Uterus (tissue), 4 donors: ENCODE measurements at places on chromosomes 12 and 14.
A peak's percentile ranks its signal among the peaks of the same experiment; 100 is the strongest.

- DNase-seq, result no peak
Measured at GRCh38 chr14:103692159-103692558, 23.1 kb downstream of the XRCC3 start.

DNA sequence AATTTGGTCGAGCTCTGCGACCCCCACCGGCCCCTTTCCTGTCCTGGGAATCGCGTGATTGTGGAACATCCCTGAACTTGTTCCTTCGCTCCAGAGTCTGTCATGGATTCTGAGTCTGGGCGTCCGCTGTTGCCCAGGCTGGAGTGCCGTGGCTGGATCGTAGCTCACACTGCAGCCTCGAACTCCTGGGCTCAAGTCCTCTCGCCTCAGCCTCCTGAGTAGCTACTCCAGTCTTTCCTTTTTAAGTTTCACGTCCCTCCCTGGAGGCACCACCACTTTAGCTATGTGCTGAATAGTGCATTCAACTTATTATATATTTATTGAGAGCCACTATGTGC lies 698 bp downstream of the ACOT6 start:
- no peak for DNase-seq

- DNase-seq, result peak; percentile 26
Measured at GRCh38 chr14:101478096-101478495, 83.2 kb upstream of the DIO3 start.

DNA sequence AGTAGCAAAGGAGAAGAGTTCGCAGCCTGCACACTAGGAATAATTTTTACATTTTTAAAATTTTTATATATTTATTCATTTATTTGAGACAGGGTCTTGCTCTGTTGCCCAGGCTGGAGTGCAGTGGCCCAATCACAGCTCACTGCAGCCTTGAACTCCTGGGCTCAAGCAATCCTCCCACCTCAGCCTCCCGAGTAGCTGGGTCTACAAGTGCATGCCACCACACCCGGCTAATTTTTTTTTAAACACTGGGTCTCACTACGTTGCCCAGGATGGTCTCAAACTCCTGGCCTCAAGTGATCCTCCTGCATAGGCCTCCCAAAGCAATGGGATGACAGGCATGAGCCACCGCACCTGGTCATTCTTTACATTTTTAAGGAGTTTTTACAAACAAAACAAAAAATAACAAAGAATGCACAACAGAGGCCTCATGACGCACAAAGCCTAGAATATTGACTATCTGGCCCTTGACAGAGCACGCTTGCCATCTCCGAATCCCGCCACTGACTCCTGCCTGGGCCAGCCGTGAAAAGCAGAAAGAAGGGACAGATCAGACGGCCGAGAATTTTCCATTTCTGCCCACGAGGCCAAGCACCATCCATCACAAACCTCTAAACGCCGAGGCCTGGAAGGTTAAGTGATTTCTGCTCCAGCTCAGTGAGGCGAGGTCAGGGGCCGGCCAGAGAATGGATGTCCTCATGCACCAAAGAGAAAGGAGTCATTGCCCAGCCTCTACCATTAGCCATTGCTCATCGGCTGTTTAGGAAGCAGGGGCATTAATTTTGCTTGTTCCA lies 120.0 kb downstream of the SCARB1 start:
- no peak for DNase-seq
